ENCODE measurements at places on chromosomes 13 and 19. TPM values are rescaled to one million over a fixed set of nuclear protein-coding genes. Genes with fewer than 3 reads are reported as not detected.
A peak's percentile ranks its signal among the peaks of the same experiment; 100 is the strongest.

DNA sequence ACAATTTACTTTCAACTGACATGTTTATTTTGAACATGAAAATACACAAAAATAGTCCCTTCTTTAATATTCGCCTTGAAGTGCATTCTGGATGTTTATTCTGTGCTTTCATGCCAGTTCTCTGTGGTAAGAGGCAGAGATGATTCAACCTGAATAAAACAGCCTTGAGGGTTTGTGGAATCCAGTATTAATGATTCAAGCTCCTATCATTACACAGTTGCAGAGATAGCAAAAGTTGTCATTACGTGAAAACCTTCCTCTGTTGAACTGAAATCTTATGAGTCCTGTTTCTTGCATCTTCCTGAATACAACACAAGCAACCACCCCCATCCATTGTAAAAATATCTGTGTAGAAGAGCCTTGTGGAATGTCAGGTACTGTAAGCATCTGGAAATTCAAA lies 142.3 kb upstream of the HTR2A start:
- DNase-seq, result peak; percentile 13

GRCh38 chr19:35069696-35070095 lies 28.2 kb downstream of the HPN start:
- DNase-seq, result no peak

DNA sequence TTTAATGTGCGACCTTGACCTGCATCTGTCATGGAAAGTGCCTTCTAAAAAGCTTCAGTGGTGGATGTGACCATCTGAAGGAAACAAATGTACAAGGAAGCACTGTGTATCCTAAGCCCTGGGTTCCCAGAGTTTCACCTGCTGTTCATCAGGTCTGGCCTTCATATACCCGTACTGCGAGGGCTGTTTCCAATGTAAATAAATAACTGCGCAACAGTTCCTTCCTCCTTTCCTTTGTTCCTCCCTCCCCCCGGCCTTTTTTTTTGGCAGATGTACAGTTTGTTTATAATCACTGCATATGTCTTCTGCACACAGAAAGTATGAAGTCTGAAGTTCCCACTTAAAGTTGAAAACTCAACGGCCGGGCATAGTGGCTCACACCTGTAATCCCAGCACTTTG lies 5.2 kb downstream of the FAAP24 start:
- DNase-seq, result no peak

GRCh38 chr19:57537953-57538547 lies 10.9 kb downstream of the ZNF549 start:
- DNase-seq, result no peak

- no peak for DNase-seq
Observed at GRCh38 chr19:41696402-41697197, 8.5 kb upstream of the CEACAM7 start.

DNA sequence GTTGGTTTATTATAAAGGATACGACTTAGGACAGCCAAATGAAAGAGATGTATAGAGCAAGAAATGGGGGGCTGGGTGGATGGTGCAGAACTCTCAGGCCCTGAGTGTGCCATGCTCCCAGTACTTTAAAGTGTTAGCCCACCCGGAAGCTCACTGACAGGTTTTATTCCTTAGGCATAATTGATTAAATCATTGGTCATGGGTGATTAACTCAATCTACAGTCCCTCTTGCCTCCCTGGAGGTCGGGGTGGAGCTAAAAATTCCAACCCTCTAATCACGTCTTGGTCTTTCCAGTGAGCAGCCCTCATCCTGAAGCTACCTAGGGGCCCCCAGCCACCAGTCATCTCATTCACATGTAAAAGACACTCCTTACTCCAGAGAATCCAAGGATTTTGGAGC lies 9.9 kb upstream of the LEUTX start:
- no peak for DNase-seq

- no peak for DNase-seq
Observed at GRCh38 chr13:95457294-95457693, 95.2 kb upstream of the CLDN10 start.

DNA sequence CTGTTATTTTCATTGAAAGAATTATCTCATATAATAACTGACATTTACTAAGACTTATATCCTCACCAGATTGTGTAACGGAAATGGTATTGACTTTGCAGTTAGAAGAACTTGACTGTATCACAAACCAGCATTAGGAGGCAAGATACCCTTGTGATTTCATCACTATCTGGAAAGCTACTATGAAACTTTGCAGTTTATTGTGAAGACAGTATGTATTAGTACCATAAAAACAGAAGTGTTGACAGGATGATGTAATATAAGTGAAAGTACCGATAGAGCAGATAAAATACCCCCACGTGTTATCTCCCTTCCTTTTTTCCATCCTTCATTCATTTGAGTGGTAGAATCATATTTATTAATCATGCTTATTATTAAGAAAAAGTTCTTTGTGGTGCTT lies 365.7 kb upstream of the KLHL1 start:
- DNase-seq, result no peak

- DNase-seq, result peak; percentile 74
Observed at GRCh38 chr19:48400018-48400742, 6.7 kb downstream of the GRIN2D start.

DNA sequence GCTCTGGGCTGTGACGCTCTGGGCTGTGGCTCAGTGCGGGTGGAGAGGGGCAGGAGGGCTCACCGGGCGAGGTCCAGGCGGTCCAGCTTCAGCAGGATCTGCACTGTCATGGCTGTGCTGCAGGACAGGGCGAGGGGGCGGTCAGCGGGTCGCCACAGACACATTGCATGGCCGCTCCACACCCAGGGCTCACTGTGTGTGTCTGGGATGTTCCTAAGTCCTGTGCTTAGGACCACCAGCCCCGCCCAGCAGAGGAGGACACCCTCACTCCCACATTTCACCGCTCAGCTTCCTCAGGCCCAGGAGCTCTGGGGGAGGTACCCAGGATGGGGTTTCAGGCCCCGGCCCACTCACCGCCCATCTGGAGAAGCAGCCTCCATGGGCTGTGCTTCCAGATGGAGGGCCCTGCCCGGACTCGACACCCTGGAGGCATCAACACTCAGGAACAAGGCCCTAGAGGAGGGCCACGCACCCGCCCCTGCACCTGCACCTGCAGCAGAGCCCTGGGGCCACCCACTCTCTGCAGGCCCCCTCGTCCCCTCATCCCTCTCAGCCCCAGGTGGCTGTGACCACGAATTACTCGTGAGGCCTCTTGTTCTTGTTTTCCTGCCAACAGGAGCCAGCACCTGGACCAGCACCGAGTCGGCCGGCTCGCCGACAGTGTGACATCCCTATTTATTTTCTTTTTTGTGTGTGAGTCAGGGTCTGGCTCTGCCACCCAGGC lies 9.7 kb upstream of the CERS1 start:
- peak; percentile 5 for DNase-seq

DNA sequence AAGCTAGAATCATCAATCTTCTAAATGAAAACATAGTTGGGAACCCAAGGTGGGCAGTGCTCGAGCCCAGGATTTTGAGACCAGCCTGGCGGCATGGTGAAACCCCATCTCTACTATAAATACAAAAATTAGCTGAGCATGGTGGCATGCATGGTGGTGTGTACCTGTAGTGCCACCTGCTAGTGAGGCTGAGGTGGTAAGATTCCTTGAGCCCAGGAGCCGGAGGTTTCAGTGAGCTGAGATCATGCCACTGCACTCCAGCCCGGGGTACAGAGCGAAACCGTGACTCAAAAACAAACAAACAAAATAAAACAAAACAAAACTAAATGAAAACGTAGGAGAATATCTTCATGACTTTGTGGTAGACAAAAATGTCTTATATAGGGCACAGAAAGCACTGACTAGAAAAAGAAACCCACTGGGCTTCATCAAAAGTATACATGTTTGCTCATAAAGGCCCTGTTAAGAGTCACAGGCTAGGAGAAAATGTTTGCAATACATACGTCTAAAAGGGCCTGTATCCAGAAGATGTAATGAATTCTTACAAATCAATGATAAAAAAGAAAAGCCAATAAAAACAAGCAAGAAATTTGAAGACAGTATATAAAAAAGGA lies 353.6 kb downstream of the FGF9 start:
- no peak for DNase-seq

GRCh38 chr19:35777086-35777841 lies 1.9 kb downstream of the ARHGAP33 start:
- no peak for DNase-seq

DNA sequence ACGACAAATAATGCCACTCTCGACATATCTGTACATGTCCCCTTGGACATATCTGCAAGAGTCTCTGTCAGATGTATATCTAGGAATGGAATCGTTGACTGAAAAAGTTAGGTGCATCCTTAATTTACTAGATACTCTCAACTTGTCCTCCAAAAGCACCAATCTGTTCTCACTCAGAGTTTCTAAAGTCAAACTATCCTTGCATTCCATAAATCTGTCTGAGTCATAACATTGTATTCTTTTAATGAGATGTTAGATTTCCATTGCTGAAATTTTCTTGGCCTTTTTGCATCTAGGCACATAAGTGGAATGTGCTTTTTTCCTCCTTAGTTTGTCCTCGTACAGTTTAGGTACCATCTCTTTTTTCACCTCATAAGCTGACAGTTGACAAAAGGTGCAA lies 139.8 kb downstream of the PTPRS start:
- no peak for DNase-seq

The ICAM4 gene
- total RNA-seq, result not detected

The KLK15 gene
- not detected for total RNA-seq

The GSX1 gene
- total RNA-seq, result not detected

The LSR gene
- 21.1 TPM for total RNA-seq
